T-helper 9 cell (primary cell): ENCODE measurements at places on chromosomes 6 and 20.

GRCh38 chr6:128504003-128504654 is 16.3 kb downstream of the PTPRK start:
- DNase-seq: no peak

DNA sequence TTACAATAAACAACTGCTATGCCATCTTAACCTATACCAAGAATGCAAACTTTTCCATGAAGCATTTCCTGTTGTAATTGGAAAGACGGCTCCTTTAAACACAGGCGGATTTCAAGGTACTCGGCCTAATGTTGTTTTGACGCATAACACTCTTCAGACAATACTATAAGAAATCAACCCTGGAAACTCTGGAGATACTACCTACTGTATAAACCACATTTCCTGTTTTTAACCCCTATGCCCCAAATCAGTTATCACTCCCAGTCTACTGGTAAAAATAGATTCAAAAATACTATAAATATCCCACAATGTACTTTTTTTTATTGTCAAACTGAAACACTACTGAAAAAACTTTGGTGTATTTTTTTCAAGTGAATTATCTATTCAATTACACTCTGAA is 118.1 kb downstream of the IRF4 start:
- no peak for DNase-seq

DNA sequence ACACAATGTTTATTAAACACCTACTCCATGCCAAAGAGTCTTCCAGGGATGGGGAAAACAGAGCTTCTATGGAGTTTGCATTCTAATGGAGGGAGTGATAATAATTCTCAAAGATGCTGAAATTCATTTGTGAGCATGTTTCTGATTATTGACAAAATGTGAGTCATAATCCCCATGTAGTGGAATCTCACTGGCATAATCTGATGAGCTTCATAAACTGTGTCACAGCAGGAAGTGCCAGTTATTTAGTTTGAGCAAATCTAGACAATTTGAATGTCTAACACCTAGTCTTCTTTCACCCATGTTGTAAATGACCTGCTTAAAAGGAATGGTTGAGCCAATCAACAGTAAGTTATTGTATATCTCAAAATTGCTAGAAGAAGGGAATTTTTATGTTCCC is 95.1 kb downstream of the KCNQ5 start:
- DNase-seq: no peak

DNA sequence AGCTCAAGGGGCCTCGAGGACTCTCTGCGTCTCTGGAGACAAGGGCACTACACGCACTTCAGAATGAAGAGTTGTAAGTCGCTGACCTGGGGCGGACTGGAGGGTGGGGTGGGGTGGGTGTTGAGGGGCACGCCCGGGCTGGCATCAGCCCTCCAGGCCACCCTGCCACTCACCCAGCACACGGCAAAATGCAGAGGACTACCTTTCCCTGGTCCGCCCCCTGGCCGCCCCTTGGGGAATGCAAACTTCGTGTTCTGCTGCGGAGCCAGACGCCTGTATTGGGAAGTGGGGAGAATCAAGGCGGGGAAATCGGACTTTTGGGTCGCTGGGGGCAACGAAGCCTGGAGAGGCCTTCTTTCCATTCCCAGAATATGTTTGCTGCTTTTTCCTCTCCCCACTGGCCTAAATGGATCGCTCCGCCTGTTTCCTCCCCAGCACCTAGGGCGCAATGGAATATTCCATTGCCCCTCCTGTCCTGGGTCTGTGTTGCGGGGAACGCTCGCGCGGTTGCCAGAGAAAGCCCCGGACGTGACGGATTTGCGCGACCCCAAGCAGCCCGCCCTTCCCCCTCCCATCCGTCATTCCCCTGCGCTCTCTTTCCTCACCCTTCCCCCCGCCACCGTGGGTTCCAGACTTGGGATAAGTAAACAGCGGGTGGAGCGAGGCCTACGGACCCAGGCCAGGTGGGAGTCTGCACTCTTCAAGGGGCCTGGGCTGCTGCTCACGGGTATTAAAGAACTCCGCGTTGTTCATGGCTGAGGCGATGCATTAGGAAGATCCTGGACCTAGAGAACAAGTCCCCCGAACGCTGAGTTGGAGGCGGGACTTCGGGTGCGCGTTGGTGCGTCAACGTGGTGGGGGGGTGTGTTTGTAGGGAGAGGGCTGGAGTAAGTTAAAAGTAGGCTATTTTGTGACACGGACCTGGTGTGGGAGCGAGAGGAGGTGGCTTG is at the start of gene PPT2:
Gene PPT2 (plus strand): TSS at position 578 of the 950 bp plus-strand sequence. CDS start 454 bp downstream, outside the sequence.
- peak; percentile 49 for DNase-seq

GRCh38 chr6:33314515-33314942 is 651 bp upstream of the TAPBP start:
- DNase-seq: peak; percentile 68
